ENCODE measurements at places on chromosomes 1 and 21.

- no peak for DNase-seq
Observed at GRCh38 chr1:174322202-174322862, 125.4 kb upstream of the GPR52 start.

- DNase-seq: peak; percentile 90
Observed at GRCh38 chr1:23528250-23528978, 2.6 kb downstream of the E2F2 start.

DNA sequence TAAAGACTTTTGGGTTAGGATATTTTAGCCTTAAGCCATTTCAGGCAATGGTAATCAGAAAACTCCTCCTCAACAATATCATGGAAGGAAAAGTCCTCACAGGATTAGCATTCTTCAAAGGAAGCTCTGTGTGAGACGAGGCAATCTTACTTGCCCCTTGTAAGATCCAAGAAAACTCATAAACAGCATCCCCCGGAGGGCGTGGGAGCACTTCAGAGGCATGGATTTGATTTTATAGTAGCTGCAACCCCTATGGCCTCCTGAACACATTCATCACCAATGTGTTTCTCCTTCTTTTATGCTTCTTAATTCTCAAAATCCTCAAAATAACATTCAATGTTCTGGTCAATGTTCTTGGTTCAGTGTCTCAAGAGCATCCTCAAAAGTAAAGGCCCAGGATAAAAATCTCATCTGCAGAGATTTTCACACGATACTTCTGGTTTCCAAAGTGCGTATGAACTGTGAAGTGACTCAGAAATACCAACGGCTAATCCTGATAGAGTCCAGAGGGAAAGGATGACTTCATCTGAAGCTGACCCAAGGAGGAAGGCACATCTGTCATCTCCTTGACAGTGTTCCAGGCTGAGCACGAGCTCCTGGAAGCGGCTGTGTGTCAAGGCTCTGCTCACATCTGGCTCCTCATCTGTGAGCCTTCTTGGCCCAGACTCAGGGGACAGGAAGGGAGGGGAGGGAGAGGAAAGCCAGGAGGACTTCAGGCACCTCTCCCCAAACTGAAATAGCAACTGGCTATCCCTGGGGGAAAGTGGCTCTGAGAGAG is 49.3 kb upstream of the PSEN2 start:
- no peak for DNase-seq

GRCh38 chr1:218383051-218383450 is 37.9 kb downstream of the TGFB2 start:
- no peak for DNase-seq

DNA sequence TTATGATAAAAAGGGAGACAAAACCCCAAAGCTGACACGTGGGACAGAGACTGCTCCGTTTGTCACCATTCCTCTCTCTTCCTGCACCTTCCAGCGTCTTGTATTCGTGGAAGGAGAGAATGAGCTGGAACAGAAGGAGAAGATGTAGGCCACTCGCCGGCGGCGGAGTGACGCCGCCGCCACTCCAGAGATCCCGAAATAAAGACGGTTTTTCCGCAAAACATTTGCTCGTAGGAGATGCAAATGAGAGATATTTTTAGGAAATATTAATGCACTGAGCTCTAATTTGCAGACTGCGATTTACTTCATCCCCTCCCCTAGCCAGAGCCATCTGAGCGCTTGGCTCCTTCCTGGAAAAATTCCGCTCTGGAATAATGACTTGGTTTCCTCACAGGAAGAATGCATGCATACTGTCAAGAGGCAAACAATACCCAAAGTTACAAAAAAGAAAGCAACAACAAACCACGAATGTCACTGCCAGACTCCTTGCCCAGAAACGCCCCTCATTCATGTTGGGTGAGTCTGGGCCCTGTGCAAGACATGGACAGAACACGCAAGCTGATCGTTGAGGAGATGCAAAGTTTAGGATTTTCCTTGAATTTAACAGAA is 18.0 kb upstream of the ADARB1 start:
- DNase-seq: no peak

DNA sequence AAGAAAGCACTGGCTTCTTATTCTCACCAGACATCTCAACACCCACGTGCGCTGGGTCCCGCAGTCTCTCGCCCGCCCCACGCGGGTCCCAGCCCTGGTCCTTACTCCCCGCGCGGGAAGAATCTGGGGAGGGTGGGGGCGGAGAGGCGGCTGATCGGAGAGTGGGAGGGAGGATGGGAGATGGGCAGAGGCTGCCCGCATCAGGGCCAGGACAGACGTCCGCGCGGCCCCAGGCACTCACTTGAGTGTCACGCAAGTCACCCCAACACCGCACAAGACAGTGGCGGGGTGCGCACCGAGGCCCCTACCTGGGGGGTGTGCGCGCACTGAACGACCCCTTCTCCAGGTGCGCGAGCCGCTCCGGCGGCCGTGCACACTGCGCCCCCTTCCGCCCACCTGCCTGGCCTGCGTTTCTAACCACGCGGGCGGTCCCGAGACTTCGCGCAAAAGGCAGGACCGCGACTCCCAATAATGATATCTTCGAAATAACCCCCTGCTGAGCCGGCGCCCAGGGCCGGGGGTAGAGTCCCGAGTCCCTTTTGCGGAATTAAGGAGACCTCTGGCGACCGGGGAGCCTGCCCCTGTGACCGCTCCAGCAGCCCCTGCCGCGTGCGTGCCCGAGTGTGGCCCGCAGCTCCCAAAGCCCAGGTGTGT is 6.0 kb upstream of the SIM2 start:
- no peak for DNase-seq

DNA sequence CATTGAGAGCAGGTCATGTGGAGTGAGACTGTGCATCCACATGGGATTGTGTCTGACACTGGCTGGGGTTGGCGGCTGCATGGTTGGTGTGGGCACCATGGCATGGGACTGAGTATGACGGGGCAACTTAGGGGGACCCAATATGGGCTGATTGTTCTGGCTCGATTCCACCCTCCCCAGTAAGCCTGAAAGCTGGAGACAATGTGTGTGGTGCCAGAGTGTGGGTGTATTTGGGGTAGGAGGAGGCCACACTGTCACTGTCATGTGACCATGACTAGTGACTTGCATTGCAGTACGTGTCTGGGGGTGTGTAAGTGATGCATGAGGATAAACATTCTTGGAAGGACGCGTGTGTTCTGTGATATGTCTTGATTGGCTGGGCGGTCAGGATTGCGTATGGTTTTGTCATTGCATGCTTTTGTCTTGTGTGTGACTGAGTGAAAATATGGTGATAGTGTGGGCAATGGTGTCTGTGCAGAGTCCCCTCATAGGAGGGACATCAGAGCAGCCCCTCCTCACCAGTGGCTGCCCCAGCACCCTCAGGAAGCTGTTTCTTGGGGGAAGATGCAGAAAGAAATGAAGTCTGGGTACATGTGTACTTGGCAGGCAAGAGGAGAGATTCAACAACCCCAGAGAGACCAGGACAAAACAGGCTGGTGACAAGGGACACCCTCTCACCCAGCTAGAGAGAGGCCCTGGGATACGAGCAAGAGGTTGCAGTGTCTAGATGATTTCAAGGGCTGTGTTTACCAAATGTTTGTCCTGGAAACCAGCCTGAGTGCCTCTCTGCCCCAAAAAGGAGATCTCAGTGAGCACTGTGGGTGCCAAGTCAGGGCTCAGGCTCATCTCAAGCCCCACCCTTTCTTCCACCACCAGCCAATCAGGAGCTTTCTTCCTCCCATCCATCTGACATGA is 36.3 kb downstream of the SDC3 start:
- no peak for DNase-seq

GRCh38 chr1:111221633-111222291 is 5.8 kb upstream of the CHI3L2 start:
- peak; percentile 60 for DNase-seq

- DNase-seq: no peak
Observed at GRCh38 chr1:10046356-10047085, 13.8 kb downstream of the UBE4B start.

GRCh38 chr1:67427465-67427864 is 2.7 kb downstream of the SERBP1 start:
- DNase-seq: no peak

DNA sequence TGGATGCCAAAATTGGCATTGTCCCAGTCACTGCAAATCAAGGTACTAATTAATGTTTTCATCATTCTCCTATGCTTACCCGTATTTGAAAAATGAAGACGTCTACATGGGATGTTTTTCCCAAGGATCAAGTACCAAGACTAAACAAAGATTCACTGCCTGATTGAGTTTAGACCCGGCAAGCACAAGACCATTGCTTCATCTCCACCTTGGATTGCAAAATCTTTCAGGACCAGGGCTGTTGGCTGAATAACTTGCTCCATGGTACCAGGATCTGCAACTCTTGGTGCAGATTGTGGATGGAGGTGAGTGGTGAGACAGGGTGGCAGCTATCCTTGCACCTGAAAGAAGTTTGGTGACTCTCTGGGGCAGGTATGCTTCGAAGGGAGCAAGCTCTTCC is 122.5 kb upstream of the ETS2 start:
- DNase-seq: no peak

DNA sequence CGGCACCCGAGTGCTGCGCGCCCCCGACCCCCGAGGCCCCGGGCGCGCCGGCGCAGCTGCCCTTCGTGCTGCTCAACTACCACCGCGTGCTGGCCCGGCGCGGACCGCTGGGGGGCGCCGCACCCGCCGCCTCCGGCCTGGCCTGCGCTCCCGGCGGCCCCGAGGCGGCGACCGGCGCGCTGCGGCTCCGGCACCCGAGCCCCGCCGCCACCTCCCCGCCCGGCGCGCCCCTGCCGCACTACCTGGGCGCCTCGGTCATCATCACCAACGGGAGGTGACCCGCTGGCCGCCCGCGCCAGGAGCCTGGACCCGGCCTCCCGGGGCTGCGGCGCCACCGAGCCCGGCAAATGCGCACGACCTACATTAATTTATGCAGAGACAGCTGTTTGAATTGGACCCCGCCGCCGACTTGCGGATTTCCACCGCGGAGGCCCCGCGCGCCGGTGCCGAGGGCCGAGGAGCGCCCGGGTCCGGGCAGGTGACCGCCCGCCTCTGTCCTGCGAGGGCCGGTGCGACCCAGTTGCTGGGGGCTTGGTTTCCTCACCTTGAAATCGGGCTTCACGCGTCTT is 49.0 kb downstream of the SIM2 start:
- DNase-seq: no peak

DNA sequence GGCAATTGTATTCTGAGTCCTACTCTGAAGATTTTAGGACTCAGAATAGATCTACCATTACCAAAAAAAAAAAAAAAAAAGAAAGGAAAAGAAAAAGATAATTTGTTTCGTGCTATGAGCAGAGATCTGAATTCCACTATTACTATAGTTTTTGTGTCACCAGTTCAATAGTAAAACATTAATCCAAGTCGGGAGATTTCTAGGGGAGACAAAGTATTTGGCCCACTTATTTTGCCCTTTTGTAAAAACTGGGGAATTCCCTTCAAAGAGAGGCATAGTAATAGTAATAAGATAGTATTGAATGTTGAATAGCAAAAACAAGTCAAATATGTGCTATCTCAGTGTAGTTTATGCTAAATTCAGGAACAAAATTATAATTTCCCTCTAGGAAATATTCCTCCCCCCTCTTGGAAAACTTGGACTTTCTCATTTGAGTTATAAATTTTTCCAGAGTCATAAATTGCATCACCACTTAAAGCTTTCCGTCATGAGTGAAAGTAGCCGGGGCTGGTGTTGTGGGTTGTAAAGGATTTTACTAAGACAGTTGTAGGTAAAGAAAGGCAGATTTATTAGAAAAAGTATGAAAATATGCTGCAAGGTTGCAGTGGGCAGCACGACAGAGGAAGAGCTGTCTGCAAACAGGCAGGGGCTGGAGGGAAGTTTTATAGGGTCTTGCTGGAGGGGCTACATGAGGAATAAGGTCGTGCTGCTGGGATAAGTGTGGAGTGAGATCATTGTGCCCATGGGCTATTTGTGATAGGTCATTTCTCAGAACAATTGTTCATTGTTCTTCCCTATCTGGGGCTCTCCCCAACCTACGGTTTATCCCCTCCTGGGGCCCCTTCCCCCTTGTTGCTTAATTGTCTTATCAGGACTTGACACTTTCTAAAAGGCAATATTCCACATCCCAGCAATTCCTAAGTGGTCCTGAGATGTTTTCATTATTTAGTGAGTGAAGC is 1009.9 kb downstream of the PLA2G4A start:
- DNase-seq: no peak

DNA sequence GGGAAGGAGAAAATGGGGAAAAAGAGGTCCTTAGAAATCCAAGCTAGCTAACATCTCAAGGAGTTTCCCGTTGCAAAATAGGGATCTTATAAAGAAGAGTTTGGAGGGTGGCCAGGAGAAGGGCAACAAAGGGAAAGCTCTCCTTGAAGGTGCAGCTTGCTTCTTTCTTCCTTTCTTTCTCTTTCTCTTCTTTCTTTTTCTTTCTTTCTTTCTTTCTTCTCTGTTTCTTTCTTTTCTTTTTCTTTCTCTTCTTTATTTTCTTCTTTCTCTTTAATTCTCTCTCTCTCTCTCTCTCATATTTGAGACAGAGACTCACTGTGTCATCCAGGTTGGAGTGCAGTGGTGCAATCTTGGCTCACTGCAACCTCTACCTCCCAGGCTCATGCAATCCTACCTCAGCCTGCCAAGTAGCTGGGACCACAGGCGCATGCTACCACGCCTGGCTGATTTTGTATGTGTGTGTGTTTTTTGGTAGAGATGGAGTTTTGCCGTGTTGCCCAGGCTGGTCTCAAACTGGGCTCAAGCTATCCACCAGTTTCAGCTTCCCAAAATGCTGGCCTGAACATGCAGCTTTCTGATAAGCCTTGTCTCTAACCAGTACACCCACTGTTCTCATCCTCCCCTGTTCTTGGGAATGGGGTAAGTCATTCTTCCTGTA is 44.4 kb downstream of the RNF11 start:
- no peak for DNase-seq

GRCh38 chr1:43069461-43070050 is 102.5 kb downstream of the EBNA1BP2 start:
- DNase-seq: no peak

DNA sequence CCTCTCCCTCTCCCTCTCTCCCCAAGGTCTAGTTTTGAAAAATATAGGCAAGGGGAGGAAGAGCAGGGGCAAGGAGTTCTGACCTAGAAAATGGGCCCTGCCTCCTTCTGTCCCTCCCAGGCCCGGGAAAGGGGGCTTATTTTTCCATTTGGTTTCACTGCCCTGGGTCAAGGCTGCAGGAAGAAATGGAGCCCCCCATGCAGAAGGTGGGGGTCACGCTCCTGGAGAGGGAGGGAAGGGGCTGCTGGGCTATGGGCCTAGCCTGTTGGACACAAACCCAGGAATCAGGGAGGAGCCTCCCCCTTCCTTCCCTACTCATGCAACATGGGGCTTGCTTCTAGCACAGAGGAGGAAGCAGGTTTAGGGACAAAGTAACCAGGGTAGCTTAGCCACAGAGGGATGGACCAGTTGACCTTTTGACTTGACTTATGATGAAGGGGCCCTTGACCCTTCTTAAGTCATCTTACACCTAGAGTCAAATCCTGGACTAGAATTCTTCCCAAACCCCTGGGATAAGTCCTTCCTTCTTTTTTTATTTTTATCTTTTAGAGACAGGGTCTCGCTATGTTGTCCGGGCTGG is 70.4 kb upstream of the SSBP3 start:
- DNase-seq: no peak

- DNase-seq: peak; percentile 5
Observed at GRCh38 chr1:165143437-165144065, 213.0 kb downstream of the LMX1A start.

GRCh38 chr1:66267201-66267940 is 266.6 kb upstream of the SGIP1 start:
- DNase-seq: no peak

- no peak for DNase-seq
Observed at GRCh38 chr1:225744745-225745144, 32.9 kb upstream of the SRP9 start.

GRCh38 chr1:94677714-94678113 is 136.2 kb upstream of the F3 start:
- no peak for DNase-seq

All from CD4-positive, alpha-beta T cell treated with Interleukin-15 for 4 hours (primary cell).